ENCODE measurements at places on chromosomes 2 and 18.

DNA sequence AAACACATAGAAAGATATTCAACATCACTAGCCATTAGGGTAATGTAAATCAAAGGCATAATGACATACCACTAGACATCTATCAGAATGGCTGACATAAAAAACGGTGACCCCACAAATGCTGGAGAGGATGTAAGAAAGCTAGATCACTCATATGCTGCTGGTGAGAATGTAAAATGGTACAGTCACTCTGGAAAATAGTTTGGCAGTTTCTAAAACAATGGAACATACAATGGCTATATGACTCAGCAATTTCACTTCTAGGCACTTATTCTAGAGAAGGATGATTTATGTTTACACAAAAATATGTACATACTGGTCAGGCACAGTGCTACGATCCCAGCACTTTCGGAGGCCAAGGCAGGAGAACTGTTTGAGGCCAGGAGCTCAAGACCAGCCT is 87.3 kb downstream of the COLEC12 start:
- peak; percentile 16 for DNase-seq

DNA sequence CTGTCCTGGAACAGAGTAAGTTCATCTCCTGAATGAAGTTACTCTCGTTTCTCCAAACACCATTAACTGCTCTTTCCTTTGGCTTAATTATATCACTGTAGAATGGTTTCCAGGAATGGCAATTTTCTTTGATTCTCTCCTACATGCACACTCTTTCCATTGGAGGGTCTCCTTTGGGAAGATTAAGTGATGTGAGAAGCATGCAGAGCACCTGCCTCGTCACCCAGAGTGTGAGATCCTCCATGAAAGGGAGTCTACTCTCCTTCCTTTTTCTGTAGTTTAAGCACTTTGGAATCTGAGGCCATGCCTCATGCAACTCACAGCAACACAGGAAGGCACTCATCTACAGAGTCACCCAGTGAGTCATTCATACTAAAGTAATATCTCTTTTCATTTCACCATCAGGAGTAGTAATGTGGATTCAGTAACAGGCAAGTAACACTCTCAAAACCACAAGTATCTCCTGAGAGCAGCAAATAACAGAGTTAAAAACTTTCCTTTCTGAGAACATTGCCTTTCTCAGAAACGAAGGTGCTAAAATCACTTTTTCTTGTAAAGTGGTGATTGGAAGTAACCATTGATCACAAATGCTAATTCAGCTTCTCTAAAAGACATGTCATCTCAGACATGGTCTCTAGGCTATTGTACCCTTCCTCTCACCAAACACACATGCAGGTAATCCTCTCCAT is 52.8 kb upstream of the IL1RL1 start:
- DNase-seq = peak; percentile 68

DNA sequence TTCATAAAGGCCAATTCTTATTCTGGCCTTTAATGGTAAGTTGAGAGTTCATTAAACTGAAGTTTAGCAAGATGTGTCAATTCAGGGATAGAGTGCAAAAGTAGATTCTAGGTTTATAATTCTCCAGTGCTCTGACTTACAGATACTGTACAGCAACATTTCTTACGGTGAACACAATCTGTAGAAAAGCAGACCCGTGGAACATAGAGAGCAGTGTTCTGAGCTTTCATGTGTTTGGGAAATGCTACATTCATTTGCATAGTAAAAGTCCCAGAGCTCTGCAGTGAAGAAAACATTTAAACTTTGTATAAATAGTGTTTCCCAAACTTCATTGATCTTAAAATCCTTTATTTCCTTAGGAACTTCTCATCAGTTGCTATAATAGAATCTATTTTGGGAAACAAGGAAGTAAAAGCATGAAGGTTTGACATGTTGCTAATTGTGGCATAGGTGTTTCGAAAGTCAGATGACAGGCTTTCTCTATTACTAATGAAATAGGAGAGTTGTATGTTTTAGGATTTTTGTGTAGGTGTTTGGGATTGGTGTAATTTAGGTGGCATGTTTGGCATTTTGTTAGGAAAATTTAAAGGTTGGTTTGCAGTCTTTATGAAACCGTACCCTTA is 138.2 kb downstream of the ASXL3 start:
- no peak for DNase-seq

- peak; percentile 31 for DNase-seq
Observed at GRCh38 chr2:239380831-239381708, 19.8 kb downstream of the HDAC4 start.

- peak; percentile 42 for DNase-seq
Observed at GRCh38 chr2:209556354-209556961, 132.6 kb downstream of the MAP2 start.

DNA sequence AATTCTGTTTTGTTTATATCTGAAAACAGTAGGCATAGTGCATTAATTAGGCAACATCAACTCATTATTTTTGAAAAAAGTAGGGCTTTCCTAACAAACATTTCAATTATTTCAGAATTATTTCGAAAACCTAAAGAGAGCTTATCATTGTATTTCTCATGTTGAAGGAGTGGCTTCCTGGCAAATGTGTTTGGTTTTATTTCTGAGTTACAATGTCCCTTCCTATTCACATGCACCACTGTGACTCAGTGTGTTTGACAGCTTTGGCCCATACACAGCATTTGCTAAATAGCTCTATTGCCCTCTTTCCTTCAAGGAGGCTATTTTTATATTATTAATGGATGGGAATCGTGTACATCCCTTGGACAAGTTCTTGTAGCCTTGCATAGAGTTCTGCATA is 205.9 kb downstream of the PTGR3 start:
- no peak for DNase-seq

All from MV-4-11 (cell line).